ENCODE measurements at places on chromosomes 5 and 9.

DNA sequence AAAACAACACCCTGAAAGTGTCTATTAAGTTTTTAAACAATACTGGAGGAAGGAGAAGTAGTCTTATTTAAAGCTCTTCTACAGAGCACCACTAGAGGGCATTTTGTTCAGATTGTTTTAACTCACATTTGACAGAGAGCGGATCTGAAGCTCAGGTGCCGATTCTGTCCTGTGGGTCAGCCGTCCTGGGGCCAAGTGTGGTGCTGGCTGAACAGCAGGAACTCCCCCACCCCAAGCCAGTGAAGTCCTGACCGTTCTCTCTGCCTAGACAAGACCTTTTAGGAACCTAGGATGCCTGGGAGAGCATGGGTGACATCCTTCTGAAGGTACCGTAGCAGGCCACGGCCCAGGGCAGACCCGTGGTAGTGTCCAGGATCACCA is 3.9 kb downstream of the EXOC3 start:
- DNase-seq, result peak; percentile 52

- DNase-seq, result peak; percentile 30
These were observed 355.6 kb upstream of the DAB2 start for GRCh38 chr5:39780347-39780746.

DNA sequence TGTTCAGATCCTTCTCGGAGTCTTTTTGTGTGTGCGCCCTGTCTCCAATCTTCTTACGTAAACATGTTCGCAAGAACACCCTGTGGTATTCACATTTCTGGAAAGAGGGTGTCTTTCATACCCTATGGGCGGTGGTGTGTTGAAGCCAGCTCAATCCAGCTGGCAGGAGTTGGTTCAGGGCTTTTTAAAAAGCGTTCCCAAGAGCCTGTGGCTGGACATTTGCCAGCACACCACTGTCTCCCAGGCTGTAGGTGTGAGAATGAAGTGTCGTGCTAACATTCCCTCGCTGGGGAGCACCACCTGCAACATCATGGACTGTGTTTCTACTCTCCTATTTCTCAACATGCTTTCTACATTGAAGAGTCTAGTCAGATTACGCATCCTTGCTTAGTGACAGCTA is 51.7 kb downstream of the S1PR3 start:
- DNase-seq, result no peak

GRCh38 chr9:121268851-121269641 is 1.1 kb downstream of the GSN start:
- DNase-seq, result peak; percentile 50
